ENCODE measurements at places on chromosomes 13 and 19.

GRCh38 chr13:88196106-88196505 lies 524.9 kb downstream of the SLITRK5 start:
- no peak for DNase-seq

DNA sequence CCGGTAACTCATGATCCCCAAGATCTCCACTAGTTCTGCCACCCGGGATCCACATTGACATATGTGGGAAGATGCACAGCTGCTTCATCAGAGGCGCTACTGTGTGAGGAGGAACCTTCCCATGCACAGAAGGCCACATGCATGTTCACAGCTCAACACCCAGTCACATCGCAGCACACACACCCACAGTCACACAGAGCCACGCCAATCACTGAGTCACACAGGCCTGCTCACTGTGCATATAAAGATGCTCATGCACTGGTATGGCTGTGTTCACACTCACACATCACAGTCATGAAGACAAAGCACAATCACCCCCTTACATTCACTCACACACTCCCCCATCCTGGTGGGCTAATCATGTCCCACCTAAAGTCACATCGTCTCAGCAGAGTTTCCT lies 9.8 kb downstream of the CLC start:
- DNase-seq, result no peak

- no peak for DNase-seq
Observed at GRCh38 chr13:106804991-106805390, 237.1 kb upstream of the ARGLU1 start.

GRCh38 chr13:46866150-46866549 lies 30.7 kb downstream of the HTR2A start:
- no peak for DNase-seq

- DNase-seq, result no peak
Observed at GRCh38 chr13:67620665-67621064, 390.5 kb upstream of the PCDH9 start.

- DNase-seq, result no peak
Observed at GRCh38 chr13:102293723-102294122, 108.1 kb downstream of the FGF14 start.

- DNase-seq, result no peak
Observed at GRCh38 chr19:40596608-40597328, 4.4 kb upstream of the LTBP4 start.

DNA sequence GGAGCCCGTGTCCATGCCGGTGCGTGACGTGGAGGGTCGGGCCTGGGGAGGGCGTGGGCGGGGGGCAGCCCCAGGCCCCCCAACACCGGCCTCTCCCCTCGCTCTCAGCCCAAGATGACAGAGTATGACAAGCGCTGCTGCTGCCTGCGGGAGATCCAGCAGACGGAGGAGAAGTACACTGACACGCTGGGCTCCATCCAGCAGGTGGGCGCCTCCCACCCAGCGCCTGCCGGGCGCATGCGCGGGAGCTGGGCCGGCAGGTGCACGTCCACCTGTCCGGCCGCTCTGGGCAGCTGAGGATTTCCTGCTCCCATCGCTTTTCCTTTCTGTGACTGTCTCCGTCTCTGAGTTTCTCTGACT lies 49.8 kb downstream of the VAV1 start:
- no peak for DNase-seq

GRCh38 chr13:89383891-89384290 lies 1712.7 kb downstream of the SLITRK5 start:
- no peak for DNase-seq

DNA sequence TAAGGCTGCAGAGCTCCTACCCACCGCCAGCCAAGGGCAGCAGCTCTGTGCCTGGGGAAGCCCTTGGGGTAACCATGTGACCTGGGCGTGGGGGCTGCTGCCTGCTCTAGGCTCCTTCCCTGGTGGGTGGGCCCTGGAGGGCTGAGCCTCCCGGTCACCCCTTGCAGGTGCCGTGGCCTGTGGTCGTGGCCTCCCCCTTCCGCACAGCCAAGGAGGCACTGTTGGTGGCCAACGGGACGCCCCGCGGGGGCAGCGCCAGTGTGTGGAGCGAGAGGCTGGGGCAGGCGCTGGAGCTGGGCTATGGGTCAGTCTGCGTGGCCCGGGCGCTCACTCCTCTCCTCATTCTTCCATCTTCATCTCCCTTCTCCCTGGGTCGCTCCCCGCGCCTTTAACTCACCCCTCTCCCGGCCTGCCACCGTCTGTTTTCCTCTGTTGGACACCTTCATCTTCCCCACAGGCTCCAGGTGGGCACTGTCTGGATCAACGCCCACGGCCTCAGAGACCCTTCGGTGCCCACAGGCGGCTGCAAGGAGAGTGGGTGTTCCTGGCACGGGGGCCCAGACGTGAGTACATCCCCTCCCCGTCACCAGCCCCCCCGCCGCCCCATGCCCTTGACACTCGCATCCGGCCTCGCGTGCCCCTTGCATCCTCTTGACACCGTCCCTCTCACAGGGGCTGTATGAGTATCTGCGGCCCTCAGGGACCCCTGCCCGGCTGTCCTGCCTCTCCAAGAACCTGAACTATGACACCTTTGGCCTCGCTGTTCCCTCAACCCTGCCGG lies 9.9 kb upstream of the FLT3LG start:
- no peak for DNase-seq

- no peak for DNase-seq
Observed at GRCh38 chr13:42055500-42056085, 7.1 kb downstream of the DGKH start.

DNA sequence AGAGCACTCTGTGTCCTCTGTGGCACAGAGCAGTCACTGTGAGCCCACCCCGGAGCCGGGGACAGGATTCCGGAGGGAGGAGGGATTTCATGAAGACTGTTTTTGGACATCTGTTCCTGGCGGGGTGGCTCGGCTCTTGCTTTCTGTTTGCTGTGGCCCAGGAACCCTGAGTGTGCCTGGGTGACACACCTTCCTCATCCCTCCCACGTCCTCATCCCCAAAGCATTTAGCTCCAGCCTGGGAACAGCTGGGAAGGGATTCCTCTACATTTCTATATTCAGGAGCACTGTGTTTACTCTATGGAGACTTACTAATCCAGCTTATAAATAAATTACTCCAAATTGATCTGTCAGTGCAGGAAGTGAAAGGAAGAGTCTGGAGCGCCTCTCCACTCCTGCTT lies 97.8 kb upstream of the UBL3 start:
- DNase-seq, result no peak

GRCh38 chr19:686589-687297 lies 8.5 kb downstream of the PRSS57 start:
- DNase-seq, result no peak

DNA sequence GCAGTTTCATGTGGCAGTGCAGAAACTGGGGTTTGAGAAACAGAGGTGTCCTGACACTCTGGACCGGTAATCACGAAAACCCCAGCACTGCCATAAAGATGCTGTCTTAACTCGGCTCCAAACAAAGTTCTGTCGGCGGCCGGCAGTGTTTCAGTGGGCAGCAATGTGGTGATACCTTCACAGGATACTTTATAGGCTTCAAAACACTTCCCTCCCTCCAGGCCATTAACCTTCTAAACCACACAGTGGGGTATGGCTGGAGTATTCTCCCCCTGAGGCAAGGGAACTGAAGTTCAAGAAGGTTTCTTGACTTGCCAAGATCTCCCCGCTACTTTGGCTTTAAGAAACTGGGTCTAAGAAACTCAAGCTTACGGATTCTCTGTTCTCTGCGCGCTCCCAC lies 1.1 kb downstream of the RUBCNL start:
- no peak for DNase-seq

- no peak for DNase-seq
Observed at GRCh38 chr13:88866195-88866594, 1195.0 kb downstream of the SLITRK5 start.

DNA sequence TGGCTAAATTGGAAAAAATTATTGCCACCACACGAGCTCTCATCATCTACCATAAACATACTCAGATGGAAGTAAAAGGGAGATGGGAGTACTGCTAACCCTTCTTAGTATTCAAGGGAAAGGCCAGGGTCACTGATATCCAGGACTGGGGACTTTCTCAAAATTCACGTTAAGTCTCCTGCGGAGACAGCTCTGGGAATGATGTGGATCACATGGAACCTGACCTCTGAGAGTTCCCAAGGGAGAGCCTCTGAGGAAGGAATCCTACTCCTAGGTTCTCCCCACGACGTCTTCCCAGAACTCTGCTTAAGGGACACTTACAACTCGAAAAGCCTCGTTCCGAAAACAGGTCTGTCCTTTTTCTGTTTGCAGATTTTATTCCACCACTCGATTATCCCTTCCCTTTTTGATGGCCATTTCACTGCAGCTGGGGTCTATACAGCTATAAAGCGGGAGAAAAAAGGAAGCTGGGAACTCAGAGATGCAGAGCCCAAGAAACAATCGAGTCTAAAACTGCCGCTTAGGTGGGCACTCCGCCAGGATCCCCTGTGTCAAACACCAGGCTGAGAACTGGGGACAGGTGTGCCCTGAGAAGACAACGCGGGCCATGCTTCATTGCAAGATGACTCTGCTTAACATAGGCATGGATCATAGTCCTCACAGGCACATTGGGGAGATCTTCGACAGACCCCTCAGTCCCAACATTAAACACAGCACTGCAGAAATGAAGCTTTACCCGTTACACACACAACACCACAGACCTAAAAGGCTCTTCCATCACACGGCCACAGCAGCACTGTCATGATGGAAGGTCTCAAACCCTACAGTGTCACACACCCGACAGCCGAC lies 823 bp upstream of the ZNF567 start:
- DNase-seq, result no peak

DNA sequence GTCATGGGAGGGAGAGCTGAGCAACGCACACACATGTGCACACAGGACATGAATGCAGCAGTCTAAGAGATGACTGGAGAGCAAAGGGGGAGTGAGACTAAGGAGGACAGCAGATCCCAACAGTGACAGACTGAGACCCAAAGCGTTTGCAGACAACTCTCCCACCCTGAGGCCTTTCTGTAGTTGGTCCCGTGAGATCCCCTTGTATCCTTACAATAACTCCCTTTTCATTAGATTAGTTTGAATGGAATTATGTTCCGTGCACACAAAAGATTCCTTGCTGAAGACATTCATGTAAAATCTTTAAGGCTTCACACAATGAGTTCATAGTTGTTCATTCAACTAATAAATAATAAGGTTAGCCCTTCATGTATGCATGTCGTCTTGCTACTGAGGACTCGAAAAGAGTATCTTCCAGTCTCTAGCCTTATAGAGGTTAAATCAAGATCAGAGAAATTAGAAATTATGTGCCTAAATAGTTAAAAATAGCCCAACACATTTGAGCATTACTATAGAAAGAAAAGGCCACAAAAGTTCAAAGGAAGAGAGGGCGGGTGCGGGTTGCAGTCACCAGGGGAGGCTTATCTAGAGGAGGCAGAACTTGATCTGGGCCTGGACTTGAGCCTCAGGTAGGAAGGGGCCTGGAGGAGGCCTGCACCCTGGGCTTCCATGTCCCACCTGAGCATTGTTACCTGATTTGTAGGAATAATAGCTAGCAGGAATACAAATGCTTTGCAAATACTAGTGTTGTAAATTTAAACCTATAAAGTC lies 3.1 kb upstream of the GTF3A start:
- no peak for DNase-seq

DNA sequence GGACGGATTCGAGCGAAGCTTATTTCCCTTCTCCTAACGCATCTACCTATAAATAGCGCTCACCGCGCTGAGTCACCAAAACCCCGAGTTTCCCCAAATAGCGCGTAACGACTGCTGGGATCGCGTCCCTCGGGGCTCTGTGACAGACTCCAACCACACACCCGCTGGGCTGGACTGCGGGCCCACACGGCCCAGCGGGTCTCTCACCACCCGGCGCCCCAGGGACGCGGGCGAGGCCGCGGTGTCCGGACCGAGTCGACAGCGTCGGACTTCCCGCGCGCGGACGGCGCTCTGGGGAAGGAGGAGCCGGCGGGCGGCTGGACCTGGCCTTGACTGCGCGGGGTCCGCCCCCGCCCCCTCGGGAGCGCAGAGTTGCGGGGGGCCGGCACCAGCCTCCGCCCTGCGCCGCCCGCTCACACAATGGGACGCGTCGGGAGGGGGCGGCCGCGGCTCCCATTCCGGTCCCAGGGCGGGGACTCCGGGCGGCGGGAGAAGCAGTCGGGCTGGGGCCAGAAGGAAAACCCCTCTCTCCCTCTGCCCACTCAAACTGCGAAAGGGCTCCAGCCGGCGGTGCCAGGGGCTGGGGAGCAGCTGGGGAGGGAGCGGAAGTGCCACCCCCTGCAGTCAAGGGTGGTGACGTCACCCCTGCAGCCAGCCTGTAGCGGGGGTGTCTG lies 108.8 kb downstream of the KCNRG start:
- peak; percentile 70 for DNase-seq

DNA sequence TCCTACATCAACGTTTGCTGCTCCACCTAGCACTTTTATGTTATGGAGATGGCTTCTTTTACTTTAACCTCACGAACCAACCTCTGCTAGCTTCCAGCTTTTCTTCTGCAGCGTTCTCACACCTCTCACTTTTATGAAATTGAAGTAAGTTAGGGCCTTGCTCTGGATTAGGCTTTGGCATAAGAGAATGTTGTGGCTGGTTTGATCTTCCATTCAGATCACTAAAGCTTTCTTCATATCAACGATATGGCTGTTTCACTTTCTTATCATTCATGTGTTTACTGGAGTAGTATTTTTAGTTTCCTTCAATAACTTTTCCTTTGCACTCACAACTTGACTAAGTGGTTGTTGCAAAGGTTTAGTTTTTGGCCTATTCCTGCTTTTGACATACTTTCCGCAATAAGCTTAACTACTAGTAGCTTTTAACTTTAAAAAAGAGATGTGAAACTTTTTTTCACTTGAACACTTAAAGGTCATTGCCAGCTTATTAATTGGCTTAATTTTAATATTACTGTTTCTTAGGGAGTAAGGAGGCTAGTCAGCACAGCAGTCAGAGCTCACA lies 60.0 kb upstream of the SPRY2 start:
- no peak for DNase-seq

GRCh38 chr13:44451126-44451525 lies 77.5 kb downstream of the SERP2 start:
- DNase-seq, result no peak

GRCh38 chr13:110759710-110760109 lies 46.2 kb downstream of the ING1 start:
- no peak for DNase-seq

GRCh38 chr19:3274245-3274941 lies 49.9 kb downstream of the CELF5 start:
- DNase-seq, result no peak

- no peak for DNase-seq
Observed at GRCh38 chr13:94079876-94080275, 399.6 kb downstream of the DCT start.

GRCh38 chr19:4444765-4445741 lies 12.5 kb downstream of the UBXN6 start:
- DNase-seq, result no peak

GRCh38 chr13:40453351-40454021 lies 213.0 kb downstream of the FOXO1 start:
- no peak for DNase-seq

- no peak for DNase-seq
Observed at GRCh38 chr13:78826312-78826711, 167.4 kb upstream of the OBI1 start.

- no peak for DNase-seq
Observed at GRCh38 chr13:43132911-43133310, 109.5 kb downstream of the DNAJC15 start.

- DNase-seq, result no peak
Observed at GRCh38 chr13:77865622-77866021, 53.0 kb downstream of the EDNRB start.

GRCh38 chr13:113783966-113784644 lies 25.1 kb downstream of the TMEM255B start:
- no peak for DNase-seq

GRCh38 chr19:10826231-10826630 lies 9.8 kb downstream of the TMED1 start:
- no peak for DNase-seq

All from T-helper 1 cell (primary cell).